ENCODE measurements at places on chromosomes 7 and 10.

DNA sequence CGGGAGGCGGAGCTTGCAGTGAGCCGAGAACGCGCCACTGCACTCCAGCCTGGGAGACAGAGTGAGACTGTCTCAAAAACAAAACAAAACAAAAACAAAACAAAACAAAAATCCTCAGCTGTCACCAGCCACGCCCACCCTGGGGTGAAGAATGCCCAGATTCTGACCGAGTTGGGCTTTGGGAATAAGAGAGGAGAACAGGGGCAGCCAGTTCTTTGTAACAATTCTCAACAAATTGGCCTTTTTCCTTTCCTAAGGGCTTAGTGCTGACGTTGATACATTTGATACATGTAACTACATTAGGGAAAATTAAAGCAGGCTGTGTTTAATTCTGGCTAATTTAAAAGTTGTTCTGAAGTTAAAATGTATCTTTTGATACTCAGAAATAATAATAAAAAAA lies 121.0 kb downstream of the EPC1 start:
- no peak for DNase-seq

DNA sequence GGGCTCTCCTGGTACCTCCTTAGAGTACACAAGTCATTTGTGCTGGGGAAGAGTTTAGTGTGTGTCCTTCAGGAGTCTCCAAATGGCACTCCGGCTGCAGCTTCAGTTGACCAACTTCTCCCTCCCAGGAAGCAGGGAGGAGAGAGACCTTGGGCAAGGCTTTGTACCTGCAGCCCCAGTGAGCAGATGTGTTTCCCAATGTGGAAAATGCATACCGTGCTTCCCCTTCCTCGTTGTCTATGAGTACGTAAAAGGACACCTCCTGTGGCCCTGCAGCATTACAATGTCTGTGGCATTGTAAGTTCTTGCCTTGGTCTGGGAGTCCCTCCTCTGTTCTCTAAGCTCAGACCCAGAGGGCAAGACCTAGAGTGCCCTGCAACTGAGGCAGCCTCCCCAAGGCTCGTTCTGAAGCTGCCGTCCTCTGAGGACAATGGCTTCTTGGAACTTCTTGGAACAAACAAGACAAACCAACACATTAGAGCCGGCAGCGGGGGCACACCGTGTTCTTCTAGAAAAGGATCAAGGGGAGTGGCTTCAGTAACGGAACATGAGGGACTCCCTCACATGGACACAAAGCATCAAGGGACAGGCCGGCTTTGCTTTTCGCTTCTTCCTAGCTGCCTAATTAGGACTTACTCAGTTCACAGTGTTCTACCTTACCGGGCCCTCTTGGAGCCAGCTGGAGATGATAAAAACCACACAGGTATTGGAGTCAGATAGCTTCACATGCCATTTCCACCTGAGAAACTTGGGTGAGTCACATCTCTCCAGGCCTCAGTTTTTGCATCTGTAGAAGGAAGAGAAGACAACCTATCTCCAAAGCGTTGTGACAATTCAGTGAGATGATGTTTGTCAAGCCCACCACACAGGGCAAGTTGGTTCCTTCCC lies 20.9 kb upstream of the PPA1 start:
- no peak for DNase-seq

- DNase-seq = no peak
Observed at GRCh38 chr10:70733051-70733450, 52.1 kb downstream of the TBATA start.

GRCh38 chr7:3488829-3489228 lies 187.8 kb downstream of the SDK1 start:
- no peak for DNase-seq

DNA sequence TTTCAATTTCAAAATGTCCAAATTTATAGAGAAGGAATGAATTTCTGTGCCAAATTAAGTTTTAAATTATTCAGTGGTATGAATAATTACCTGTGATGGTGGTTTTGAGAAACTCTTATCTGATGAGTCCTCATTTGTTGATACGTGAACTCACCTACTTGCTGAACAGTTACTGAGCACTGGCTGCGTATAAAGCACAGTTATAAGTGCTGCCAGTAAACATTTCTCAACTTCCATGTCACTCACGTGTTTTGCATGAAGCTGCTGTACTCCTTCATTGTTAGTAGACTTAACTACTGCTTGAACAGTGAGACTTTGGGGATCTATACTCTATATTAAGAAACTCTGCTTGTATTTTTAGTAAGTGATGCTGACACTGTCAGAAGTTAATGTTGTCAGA lies 269.1 kb upstream of the FZD8 start:
- DNase-seq = no peak

GRCh38 chr10:14535457-14536130 lies 204.9 kb upstream of the FRMD4A start:
- DNase-seq = no peak

DNA sequence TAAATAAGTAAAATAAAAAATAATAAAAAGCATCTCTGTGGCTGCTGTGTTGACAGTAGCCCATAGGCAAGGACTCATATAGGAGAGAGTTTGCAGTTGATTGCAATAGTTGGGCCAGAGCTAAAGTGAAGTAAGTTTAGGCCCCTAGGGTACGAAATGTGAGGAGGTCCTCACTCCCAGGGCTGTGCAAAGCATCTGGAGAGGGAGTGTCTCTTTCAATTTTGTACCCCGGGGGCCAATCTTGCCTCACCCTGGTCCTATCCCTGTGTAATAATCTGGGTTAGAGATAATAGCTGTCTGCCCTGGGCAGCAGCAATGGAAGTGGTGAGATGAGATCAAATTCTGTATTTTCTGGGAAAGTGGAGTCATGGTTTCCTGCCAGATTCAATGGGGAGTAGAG lies 365.7 kb downstream of the GATA3 start:
- no peak for DNase-seq

DNA sequence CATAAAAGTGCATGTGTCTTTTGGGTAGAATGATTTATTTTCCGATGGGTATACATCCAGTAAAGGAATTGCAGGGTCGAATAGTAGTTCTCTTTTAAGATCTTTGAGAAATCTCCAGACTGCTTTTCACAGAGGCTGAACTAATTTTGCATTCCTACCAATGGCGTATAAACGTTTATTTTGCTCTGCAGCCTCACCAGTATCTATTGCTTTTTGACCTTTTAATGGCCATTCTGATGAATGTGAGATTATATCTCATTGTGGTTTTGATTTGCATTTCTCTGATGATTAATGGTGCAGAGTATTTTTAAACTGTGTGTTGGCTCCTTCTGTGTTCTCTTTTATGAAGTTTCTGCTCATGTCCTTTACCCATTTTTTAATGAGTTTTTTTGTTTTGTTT lies 1020.1 kb downstream of the NXPH1 start:
- DNase-seq = no peak

- DNase-seq = no peak
Observed at GRCh38 chr10:69976795-69977546, 75.7 kb upstream of the MACROH2A2 start.

DNA sequence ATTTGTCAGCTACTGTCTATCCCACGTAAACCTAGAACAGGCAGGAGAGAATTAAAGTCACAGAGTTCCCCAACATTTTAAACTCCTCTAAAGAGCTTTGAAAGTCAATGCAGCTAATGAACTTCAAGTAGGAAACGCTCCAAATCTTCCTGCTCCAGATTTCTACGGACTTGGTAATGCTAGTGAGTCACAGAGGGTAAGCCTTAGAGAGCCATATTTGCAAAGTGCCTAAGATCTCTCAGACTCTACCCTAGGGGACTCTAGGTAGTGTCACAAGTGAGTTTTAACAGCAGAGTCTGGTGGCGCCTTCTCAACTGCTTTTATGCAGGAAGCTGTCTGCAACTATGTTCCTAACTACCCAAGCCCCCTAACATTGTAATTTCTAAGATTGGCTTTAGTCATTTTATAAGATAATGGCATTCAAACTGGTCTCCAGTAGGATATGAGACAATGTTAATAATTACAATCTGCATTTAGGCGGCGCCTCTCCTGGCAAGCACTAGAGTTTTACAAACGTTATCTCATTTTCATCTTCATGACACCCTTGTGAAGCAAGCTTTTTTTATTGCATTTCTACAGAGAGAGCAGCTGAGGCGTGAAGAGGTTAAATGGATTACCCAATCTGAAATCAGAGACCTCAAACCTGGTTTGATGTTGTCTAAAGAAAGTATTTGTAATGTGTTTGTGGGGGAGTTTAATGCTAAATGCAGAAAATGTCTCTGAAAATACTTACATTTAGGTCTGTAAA lies 22.0 kb upstream of the FZD1 start:
- no peak for DNase-seq

- no peak for DNase-seq
Observed at GRCh38 chr10:72027498-72027897, 60.9 kb downstream of the SPOCK2 start.

DNA sequence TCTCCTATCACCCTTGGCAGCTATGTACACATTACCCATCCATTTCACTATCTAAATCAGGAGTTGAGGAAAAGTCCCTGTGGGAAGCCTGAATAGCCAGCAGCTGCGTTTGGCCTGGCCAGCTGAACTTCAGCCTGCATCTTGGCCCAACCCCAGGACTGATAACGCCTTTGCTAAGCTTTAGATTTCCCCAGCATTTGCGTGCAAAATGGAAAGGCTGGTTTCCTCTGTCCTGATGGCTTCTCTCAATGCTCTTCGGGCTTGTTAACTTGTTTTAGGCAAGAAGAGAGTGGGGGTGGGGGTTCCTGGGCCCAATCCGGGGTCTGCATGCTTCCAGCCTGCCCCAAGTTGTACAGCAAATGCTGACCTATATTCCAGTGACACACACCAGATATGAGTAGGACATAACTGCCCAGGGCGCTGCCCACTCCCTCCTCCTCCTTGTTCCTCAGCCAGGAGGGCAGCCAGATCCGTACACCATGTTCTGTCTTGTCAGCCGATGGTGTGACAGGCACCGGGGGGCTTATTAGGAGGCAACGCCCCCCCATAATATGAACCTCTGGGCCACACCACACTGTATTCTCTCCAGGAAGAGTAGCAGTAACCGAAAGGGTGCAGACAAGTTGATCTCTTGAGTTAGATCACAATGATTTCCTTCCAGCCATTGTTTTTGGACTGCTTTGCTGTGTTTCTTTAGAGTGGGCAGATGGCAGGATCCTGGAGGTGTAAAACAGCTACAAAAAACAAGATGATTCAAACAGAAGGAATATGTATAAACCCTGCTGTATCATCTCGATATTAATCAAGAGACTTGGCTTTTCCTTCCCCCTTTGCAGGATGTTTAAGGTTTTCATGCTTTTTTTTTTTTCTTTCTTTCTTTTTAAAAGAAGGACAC lies 339.0 kb downstream of the RNLS start:
- DNase-seq = no peak

GRCh38 chr10:878895-879294 lies 52.6 kb downstream of the LARP4B start:
- DNase-seq = no peak

DNA sequence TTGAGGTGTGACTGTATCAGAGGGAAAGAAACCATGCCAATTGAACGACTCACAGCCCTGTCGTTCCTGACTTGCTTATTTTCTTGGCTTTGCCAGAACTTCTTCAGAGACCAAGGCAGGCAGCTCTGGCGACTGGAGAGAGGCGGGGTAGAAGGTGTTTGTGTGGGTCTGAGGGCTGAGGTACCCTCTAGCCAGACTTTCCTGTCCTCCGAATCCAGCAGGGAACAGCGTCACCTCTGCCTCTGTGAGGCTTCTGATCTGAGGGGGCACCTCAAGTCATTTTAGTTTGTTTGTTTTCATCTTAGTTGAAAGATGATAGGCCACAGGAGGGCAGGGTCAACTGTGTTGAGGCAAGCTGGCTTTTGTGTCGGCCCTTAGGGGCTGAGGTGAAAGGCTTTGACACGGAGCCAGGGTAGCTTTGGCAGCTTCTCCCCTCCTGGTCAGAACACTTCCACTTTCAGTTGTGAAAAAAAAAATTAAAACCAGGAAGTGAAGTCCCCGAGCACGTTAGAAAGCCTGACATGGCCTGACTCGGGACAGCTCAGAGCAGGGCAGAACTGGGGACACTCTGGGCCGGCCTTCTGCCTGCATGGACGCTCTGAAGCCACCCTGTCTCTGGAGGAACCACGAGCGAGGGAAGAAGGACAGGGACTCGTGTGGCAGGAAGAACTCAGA lies 1.9 kb downstream of the ACSL5 start:
- peak; percentile 65 for DNase-seq

GRCh38 chr7:12674053-12674452 lies 13.4 kb upstream of the ARL4A start:
- no peak for DNase-seq

Data from breast epithelium (tissue), 4 donors.